ENCODE measurements at places on chromosomes 5 and 9. TPM values are rescaled to one million over a fixed set of nuclear protein-coding genes. Genes with fewer than 3 reads are reported as not detected.
A peak's percentile ranks its signal among the peaks of the same experiment; 100 is the strongest.

DNA sequence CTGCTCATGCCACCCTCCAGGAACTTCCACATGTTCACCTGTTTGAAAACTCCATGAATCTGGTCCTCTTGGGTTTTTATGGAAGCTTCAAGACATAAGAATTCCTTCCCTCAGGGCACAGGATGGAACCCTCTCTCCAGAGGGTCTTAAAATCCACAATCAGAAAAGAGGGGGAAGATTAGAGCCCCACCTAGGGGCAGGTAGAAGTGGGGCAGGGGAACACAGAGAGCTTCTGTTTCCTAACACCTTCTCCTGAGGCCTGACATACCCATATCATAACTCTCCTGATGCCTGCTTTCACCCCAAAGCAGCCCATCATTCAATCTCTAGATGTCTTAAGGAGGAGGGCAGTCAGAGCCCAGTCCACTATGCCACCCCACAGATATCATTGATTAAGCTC is 1087.7 kb upstream of the ARRDC3 start:
- no peak overlapping the region for H3K4me3 ChIP-seq
- no peak overlapping the region for H3K27ac ChIP-seq
- H3K27me3 ChIP-seq, result no peaks in the 10 kb centered on the region
- no peaks in the 10 kb centered on the region for H3K36me3 ChIP-seq
- DNase-seq, result no peak

DNA sequence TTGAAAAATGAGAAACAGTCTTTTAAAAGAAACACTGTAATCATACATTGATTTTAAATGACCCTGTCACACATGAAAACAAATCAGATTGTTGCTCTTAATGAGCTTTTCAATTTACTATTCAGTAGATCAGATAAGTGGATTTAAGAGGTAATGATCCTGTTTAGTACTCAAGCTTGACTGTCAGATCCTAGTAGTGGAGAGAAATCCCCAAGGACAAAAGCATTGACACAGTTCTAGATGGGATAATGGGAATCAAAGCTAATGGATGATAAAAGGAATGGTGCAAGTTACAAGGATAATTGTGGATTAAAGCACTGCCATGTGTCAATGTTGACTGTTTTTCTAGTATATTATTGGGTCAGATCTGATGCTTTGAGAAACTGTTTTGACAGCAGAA is 142.3 kb upstream of the TLX3 start:
- no peak overlapping the region for H3K27ac ChIP-seq
- no peak overlapping the region for H3K4me3 ChIP-seq
- no peaks in the 10 kb centered on the region for H3K4me1 ChIP-seq
- no peak for DNase-seq
- H3K36me3 ChIP-seq, result no peaks in the 10 kb centered on the region

- H3K36me3 ChIP-seq, result no peaks in the 10 kb centered on the region
- no peak overlapping the region for H3K4me3 ChIP-seq
- no peaks in the 10 kb centered on the region for H3K4me1 ChIP-seq
- no peak overlapping the region for H3K27ac ChIP-seq
- no peak for DNase-seq
Measured at GRCh38 chr9:78857373-78858225, 560.7 kb downstream of the PSAT1 start.

- peak overlapping the region; percentile 12 for H3K4me3 ChIP-seq
- no peak overlapping the region for H3K27ac ChIP-seq
- peak; percentile 88 for DNase-seq
- H3K4me1 ChIP-seq, result no peaks in the 10 kb centered on the region
Measured at GRCh38 chr5:180467028-180467975, 26.9 kb upstream of the CNOT6 start.

DNA sequence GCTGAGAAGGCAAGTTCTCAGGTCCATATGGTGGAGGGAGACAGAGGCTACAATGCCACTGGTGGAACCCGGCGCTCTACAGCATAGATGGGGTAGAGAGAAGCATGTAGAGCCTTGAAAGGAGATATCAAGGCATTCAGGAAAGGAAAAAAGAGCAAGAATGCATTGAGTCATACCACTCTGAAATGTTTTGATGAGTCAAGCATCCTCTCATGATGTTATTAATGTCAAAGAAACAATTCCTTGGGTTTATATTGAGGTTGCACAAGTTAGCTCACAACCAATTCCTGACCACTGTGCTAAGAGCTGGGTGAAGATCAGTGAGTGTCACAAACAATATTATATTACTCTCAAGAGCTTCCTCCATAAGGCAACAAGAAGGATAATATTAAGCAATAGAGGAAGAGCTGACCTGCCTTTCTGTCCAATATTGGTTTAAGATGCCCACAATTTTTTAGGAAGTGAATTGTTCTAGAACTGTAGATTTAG is 178.0 kb downstream of the RFK start:
- H3K27me3 ChIP-seq, result no peaks in the 10 kb centered on the region
- no peak for DNase-seq
- no peak overlapping the region for H3K4me3 ChIP-seq
- no peaks in the 10 kb centered on the region for H3K36me3 ChIP-seq
- H3K27ac ChIP-seq, result no peak overlapping the region

GRCh38 chr9:131275332-131276093 is 797 bp downstream of the FAM78A start:
- peak overlapping the region; percentile 75 for H3K27ac ChIP-seq
- peaks cover 13% of the 10 kb centered on the region for H3K27me3 ChIP-seq
- H3K4me1 ChIP-seq, result no peaks in the 10 kb centered on the region
- no peaks in the 10 kb centered on the region for H3K36me3 ChIP-seq

DNA sequence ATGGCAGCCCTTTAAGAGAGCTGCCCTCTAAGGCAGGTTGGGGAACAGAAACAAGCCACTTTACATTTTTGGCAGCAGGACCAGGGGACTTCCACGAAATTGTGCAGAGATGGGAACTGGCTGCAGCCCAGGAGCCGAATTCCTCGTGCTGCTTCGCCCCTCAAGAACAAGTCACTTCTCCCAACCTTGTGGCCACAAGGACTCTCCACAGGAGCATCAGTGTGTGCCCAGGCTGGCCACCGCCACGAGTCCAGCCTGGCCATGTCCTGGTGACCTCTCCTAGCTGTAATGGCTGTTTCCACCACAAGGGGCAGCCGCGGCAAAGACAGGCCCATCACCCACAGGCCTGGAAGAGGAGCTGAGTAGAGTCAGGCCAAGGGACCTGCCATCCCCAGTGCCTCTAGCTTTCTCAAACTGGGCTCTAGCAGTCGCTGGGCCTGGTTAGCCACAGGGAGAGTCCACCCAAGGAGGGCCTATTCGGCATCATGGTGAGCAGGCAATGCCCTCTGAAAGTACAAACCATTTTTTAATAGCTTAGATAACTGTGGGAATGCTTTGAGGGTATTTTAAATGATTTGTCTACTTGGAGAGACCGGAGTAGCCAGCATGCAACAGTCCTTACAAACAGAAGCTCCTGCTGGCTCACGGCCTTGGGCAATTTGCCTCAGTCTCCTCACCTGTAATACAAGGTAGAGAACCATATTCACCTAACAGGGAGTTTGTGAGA is 129.0 kb downstream of the COL23A1 start:
- no peaks in the 10 kb centered on the region for H3K27me3 ChIP-seq
- H3K4me3 ChIP-seq, result no peak overlapping the region
- peak; percentile 77 for DNase-seq

- peak; percentile 90 for DNase-seq
- peaks cover 7% of the 10 kb centered on the region for H3K4me1 ChIP-seq
- H3K27me3 ChIP-seq, result no peaks in the 10 kb centered on the region
- H3K36me3 ChIP-seq, result no peaks in the 10 kb centered on the region
- H3K27ac ChIP-seq, result no peak overlapping the region
- H3K4me3 ChIP-seq, result no peak overlapping the region
Measured at GRCh38 chr5:150599917-150600511, 40.4 kb upstream of the SYNPO start.

- no peaks in the 10 kb centered on the region for H3K4me1 ChIP-seq
- no peak overlapping the region for H3K4me3 ChIP-seq
- no peaks in the 10 kb centered on the region for H3K27me3 ChIP-seq
Measured at GRCh38 chr5:91419571-91420537, 36.7 kb upstream of the ARRDC3 start.

- no peaks in the 10 kb centered on the region for H3K36me3 ChIP-seq
- no peak overlapping the region for H3K4me3 ChIP-seq
- no peak overlapping the region for H3K27ac ChIP-seq
- H3K4me1 ChIP-seq, result no peaks in the 10 kb centered on the region
Measured at GRCh38 chr5:173771121-173771724, 116.9 kb upstream of the CPEB4 start.

DNA sequence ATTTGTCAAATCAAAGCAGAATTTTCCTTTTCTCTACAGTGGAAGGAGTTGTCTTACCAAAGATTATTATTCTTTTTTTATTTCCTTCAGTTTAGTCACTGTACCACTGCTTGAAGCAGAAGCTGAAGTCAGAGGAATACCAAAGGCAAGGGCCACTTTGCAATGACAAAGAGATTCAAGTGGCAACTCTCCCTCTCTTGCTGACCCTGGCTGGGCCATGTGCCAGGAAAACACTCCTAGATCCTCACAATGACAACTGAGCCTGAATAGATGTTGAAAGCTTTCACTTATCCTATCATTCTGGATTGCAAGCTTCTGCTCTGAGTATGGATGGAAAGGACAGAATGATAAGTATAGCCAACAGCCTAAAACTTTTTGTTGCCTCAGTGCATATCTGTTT is 618.3 kb downstream of the NR2F1-AS1 start:
- no peak overlapping the region for H3K27ac ChIP-seq
- no peaks in the 10 kb centered on the region for H3K4me1 ChIP-seq
- DNase-seq, result no peak
- no peaks in the 10 kb centered on the region for H3K36me3 ChIP-seq

DNA sequence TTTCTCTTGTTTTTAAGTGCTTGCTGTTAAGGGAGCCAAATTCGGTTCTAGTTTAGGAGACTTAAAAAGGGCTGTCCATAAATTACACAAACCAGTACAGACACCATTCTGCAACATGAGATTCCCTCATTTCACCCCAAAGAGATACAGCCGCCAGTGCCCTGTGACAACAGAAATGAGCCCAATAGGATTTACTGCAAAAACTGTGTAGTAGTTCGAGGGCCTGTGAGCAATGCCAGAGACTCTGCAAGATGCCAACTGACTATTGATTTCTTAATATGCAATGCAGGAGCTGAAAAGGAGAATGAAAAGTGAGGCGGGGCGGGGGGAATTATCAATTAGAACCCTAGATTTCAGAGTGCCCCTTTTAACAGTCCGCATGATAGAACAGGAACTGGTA is 5.7 kb upstream of the C5orf15 start:
- no peaks in the 10 kb centered on the region for H3K27me3 ChIP-seq
- no peak for DNase-seq
- peaks cover 2% of the 10 kb centered on the region for H3K4me1 ChIP-seq

ERCC8 gene
- 9.0 TPM for total RNA-seq

SYNPO gene
- total RNA-seq, result 62.9 TPM

TMEM171 gene
- 121 TPM for total RNA-seq

GABRA6 gene
- total RNA-seq, result not detected

SIT1 gene
- 0.67 TPM for total RNA-seq

MYO10 gene
- total RNA-seq, result 57.9 TPM

TAF11L10 gene
- total RNA-seq, result not detected

WNT8A gene
- not detected for total RNA-seq

IL13 gene
- total RNA-seq, result not detected

LPAR1 gene
- 20.2 TPM for total RNA-seq
